ENCODE measurements at places on chromosomes 6 and 20.

GRCh38 chr6:134437376-134437775 is 119.5 kb upstream of the SGK1 start:
- peak; percentile 61 for DNase-seq

DNA sequence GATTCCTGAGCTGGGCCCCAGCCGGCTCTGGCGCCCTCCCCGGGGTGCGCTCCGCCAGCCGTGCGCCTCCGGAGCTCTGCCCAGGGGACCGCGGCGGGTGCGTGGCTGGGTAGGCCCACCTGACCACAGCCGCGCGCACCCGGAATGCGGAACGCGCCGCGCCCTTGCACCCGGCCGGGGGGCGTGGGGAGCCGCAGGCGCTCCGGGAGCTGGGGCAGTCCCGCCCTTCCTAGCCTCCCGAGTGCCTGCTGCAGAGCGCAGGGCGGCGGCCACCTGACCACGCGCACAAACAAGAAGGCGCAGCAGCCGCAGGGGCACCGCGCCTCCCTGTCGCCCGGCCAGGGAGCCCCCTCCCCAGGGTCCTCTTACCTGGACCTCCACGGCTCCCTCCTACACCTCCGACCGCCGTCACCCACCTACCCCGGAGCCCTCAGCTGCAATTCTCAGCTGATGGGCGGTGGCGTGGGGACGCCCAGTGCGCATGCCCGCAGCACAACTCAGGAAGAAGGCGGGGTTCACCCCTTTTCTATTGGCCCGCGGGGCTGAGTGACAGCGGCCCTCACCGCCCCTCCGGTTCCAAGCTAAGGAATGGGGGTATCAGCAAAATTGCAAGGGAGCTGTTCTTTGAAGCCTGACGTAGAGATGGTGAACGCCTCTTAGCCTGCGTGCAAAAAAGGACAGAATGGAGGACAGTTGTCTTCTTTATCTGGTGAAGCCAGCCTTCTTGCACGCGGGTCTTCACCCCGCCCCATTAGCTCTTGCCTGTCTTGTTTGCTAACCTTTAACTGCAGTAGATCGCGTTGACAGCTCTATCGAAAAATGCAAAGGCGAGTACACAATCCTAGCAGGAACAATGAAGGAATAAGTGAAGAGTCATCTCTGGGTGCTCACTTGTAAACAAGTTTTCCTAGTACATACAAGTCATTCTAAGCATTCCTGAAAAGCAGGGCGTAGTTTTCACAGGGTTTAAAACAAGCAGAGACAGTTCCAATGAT is at the start of gene STX7:
STX7 (minus strand) TSS at position 479 of the 995 bp plus-strand sequence. CDS start 9,586 bp downstream, outside the sequence.
- peak; percentile 93 for DNase-seq

GRCh38 chr6:12384357-12384912 is 94.3 kb downstream of the EDN1 start:
- no peak for DNase-seq

- no peak for DNase-seq
These were observed 28.1 kb upstream of the ADTRP start for GRCh38 chr6:11806561-11807317.

DNA sequence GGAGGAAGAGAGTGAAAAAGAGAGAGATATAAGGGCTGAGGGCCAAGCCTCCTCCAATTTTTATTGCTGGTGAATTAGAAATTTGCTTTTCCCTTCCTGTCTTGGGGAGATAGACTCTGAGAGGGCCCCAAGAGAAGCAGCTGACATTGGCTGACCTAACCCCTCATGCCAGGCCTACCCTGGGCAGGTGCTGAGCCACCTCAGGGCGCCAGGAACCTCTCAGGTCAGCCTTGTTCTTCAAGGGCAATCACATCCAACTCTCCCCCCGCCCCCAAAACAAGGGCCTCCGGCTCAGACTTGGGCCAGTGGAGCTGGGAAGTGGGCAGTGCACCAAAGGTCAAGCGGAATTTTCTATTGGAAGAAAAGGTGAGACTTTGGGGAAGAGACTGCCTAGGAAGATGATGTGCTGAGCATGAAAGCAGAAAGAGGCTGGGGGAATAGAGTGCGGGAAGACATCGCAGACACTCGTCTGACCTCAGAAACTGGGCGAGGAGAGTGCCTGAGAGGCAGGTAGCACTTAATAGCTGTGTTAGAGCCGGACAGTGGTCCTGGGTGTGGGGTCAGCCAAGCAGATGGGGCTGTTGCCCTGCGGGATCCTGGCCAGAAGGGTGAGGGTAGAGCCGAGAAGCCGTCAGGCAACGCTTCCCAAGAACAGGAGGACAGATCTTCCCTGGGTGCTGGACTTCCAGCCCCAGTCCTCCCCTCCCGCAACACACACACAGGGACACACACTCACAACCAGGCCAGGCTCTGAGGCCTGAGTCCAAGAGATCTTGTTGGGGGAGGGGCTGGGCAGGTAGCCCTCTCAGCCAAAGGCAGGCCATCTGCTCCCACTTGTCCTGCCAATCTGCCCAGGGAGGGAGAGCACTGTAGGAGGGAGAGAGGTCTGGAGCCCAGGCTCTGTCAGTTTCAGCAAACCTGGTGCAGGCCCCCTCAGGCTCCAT is 3.7 kb upstream of the FASTKD5 start:
- no peak for DNase-seq

GRCh38 chr20:19291024-19291817 is 78.8 kb downstream of the SLC24A3 start:
- no peak for DNase-seq

DNA sequence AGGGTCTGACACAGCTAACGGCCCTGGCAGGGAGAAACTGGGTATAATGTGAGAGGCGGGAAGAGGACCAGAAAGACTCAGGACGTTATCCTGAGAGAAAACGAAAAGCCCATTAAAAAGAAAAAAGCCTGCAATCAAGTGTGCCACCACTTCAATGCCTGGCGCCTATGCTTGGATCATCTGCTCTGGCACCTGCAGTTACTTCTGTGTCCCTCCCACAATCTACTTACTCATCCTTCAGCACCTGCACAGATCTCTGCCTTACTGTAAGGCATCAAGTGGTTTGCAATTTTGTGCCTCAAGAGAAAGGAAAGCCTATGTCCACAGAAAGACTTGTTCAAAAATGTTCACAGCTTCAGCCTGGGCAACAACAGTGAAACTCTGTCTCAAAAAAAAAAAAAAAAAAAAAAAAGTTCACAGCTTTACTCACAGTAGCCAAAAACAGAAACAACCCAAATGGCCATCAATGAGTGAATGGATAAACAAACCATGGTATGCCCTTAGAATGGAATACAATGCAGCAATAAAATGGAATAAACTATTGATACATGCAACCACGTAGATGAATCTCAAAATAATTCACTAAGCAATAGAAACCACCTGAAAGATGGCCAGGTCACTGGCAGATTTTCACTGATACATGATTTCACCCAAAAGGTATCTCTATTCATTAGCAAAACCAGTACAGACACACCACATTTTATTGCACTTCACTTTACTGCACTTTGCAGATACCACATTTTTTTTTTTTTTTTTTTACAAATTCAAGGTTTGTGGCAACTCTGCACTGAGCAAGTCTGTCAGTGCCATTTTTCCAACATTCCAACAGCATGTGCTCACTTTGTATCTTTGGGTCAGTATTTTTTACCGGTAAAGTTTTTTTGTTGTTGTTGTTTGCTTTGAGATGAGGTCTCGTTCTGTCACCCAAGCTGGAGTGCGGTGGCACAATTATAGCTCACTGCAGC is 48.6 kb downstream of the ABHD12 start:
- peak; percentile 29 for DNase-seq

- no peak for DNase-seq
These were observed 43.4 kb upstream of the LRRC1 start for GRCh38 chr6:53751417-53751816.

- no peak for DNase-seq
These were observed 19.8 kb downstream of the PXDC1 start for GRCh38 chr6:3731700-3732099.

- DNase-seq: peak; percentile 3
These were observed 28.1 kb downstream of the ROS1 start for GRCh38 chr6:117397536-117398227.

DNA sequence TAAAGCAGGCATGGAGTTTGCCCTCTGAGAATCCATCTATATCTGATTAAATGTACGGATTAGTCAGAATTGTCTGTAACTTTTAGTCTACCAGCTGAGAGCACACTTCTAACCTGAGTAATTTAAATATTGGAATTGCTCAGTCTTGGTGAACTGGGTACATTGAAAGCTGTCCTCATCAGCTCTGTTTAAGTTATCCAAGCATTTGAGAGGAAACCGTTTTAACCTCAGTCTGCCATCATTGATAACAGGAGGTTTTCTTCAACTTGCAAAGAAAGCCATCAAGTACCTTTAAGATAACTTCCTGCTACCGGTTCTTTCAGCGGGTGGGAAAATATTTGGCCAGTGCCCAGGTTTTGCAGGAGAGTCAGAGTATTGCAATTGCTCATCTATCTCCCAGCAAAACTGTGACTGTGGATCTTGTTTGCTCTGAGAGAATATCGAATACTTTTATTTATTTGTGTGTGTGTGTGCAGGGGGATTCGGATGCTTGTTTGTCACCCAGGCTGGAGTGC is 31.1 kb upstream of the F13A1 start:
- DNase-seq: no peak

GRCh38 chr6:169185692-169186485 is 67.8 kb downstream of the THBS2 start:
- no peak for DNase-seq

DNA sequence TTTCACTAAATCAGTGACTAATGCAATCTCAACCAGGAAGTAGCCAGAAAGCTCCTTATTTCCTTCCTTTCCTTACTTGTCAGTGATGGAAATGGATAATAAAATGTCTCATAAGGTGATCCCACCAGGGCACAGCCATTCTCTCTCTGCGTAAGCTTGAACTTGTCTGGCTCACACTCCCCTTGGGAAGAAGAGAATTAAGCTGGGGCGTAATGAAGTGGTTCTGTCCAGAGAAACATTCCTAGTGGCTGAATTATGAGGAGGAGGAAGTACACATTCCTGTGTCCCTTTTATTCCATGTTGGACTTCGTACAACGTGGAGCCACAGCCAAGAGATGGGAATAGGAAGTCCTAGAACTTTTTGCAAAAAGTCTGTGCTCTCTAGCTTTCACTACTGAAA is 93.7 kb downstream of the MTHFD1L start:
- no peak for DNase-seq

DNA sequence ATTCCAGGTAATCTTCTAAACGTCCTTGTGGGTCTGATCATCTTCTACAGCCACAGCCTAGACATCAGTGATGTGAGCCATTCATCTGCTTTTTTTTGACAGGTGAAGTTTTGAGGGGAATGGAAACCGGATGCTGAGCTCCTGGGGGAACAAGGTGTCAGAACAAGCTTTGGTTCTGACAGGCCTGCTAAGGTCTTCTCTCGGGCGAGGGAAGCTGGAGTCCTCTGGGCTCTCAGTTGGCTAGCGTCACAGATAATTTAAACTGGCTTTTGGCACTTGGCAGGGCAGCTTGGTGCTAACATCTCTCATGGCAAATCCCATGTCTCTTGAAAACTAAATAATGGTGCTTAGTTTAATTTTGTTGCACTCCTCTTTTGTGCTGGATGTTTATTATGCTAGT is 8.4 kb upstream of the AIG1 start:
- DNase-seq: no peak

- no peak for DNase-seq
These were observed 28.9 kb downstream of the NDRG3 start for GRCh38 chr20:36717021-36717420.

GRCh38 chr6:112237595-112237994 is 16.8 kb downstream of the LAMA4 start:
- no peak for DNase-seq

DNA sequence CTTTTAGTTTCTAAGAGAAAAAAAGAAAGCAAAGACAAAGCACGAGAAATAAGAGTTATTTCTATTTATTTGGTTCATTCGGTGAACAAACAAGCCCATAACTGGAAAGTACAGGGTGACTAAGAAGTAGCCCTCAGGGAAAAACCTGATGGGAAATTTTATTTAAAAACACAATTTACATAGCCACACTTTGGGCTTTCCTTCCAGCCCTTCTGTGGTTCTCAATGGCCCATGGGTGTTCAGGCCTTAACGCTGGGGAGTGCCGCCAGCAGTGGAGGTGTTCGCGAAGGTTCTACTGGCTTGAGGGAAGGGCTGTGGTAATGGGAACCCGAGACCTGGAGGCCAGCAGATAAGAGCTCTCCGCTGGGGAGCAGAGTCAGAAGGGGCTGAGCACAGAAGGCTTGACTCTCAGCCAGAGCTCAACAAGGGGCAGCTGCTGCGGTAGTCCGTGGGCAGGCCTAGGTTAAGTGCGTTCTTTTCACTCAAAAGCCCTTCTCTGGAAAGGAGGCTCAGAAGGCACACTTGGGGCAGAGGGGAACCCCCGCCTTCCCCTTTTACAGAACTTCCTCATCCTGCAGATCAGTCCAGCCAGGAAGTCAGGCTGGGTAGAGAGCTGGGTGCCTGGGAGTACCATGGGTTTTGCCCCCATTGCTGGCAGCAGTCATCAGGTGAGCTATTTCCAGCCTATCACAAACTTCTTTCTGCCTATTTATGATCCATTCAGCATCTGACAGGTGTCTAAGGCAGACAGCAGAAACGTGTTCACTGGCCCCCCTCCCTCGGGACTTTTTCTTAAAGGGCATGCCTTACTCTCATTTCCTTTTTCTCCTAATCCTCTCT is 8.8 kb upstream of the CD83 start:
- DNase-seq: no peak

GRCh38 chr6:90284236-90285041 is 12.2 kb downstream of the BACH2 start:
- DNase-seq: peak; percentile 92

All from mesenchymal stem cell (in vitro differentiated cells and primary cell).